ENCODE measurements at places on chromosomes 5 and 9.

GRCh38 chr5:9222054-9222976, 323.6 kb downstream of the SEMA5A start:
- DNase-seq, result no peak

- peak; percentile 70 for DNase-seq
Measured at GRCh38 chr5:36876299-36876964, at the start of gene NIPBL. NIPBL (plus strand) TSS chr5:36876769; CDS start chr5:36953697, 76,928 bp downstream.

DNA sequence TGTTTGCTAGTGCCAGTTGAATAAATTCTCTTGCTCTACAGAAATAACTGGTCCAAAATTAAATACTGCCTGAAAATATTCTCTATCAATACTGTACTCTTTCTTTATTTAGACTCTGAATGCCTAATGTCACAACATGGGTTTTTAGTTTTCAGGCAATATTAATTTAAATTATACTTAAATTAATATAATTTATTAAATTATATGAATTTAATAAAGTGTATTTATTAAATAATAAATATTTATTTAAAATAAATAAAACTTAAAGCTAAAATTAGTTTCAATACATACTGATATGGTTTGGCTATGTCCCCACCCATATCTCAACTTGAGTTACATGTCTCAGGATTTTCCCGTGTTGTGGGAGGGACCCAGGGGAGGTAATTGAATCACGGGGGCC, 146.0 kb downstream of the PRR16 start:
- no peak for DNase-seq

DNA sequence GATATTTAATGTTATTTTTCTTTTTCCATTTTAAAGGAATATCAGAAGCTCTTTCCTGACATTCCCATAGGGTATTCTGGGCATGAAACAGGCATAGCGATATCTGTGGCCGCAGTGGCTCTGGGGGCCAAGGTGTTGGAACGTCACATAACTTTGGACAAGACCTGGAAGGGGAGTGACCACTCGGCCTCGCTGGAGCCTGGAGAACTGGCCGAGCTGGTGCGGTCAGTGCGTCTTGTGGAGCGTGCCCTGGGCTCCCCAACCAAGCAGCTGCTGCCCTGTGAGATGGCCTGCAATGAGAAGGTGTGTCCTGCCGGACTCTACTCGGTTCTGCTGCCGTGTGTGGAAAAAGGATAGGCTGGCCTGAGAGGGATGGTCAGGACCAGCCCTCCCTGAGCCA, 24.2 kb downstream of the NANS start:
- DNase-seq, result no peak

- DNase-seq, result no peak
Measured at GRCh38 chr9:19486803-19487202, 78.0 kb downstream of the ACER2 start.

DNA sequence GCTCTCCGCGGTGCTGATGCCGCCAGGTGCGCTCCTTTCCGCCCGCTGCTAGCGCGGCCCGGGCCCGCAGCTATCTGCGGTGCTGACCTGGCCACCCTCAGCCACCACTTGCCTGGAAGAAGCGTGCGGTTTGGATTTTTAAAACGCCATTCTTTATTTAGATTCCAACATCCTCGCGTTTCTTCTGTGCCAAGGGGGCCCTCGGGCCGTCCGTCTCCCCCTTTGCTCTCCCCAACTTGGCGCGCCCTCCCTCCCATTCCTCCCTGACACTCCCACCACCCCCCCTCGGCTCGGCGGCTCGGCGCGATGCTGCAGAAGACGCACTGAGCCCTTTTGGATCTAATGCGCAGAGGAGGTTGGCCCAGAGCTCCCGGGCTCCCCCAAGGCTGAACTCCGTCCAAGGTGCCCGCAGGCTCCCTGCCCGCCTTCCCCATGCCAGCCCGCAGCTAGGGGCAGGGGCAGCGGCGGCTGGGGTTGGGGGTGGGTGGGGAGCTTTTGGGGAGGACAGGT, at the start of gene BARHL1:
BARHL1 (plus strand) TSS at position 331 of the 510 bp plus-strand sequence. CDS start 192 bp downstream, outside the sequence.
- DNase-seq, result no peak

DNA sequence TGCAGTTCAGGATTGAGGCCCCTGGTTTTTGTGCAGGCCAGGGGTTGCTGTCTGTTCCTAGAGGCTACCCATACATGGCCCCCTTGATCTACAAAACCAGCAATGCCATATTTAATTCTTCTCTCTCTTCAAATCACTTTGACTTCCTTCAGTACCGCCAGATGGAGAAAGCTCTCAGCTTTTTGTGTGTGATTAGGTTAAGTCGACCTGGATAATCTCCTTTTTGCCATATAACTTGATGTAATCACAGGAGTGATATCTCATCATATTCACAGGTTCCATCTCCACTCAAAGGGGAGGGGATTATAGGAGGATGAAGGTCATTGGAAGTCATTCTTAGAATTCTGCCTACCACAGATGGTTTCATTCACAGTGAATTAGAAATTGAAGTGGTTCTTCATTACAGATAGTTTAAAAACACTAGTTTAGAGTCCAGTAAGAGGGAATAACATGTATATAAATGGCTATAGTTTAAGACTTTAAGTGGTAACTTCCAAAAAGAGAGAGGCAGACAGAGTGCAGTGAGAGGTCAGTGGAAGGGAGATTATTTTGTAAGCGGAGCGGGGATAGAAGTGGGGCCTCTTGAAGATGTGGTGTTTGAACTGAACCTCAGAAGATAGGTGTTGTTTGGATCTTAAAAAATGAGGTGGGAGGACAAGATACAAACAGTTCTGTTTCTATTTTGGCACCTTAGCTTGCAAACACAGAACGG, 85.9 kb downstream of the GALNT10 start:
- DNase-seq, result no peak

DNA sequence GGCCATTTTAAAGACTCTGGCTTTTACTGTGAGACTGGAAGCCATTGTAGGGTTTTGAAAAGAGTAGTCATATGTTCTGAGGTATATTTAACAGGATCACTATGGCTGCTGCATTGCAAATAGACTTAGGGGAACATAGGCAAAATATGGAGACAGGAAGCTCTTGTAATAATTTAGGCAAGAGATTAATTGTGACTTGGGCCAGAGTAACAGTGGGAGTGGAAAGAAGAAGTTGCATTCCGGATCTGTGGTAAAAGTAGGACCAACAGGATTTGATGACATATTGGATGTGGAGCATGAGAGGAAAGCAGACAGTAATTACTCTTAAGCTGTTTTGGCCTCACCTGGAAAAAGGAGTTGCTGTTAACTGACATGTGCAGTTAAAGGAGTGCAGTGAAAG, 85.6 kb downstream of the SMIM15 start:
- no peak for DNase-seq

- DNase-seq, result no peak
Measured at GRCh38 chr5:142110046-142110531, 1.5 kb downstream of the NDFIP1 start.

DNA sequence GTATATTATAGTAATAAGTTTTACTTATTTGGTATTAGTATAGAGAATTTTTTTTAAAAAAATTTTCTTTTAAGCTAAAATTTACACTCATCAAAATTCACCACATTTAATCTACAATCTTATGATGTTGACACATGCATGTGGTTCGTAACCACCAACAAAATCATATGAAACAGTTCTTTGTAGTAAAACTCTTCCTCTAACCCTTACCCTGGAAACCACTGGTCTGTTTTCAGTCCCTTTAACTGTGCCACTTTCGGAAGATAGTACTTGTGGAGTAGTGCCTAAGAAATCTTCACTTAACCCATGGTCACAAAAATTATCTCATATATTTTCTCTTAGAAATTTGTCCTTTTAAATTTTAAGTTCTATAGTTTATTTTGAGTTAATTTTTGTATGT, 1498.8 kb downstream of the MAT2B start:
- DNase-seq, result no peak

- DNase-seq, result no peak
Measured at GRCh38 chr9:98927724-98928123, 16.0 kb upstream of the COL15A1 start.

- DNase-seq, result no peak
Measured at GRCh38 chr5:88845081-88845697, 37.8 kb downstream of the MEF2C start.

DNA sequence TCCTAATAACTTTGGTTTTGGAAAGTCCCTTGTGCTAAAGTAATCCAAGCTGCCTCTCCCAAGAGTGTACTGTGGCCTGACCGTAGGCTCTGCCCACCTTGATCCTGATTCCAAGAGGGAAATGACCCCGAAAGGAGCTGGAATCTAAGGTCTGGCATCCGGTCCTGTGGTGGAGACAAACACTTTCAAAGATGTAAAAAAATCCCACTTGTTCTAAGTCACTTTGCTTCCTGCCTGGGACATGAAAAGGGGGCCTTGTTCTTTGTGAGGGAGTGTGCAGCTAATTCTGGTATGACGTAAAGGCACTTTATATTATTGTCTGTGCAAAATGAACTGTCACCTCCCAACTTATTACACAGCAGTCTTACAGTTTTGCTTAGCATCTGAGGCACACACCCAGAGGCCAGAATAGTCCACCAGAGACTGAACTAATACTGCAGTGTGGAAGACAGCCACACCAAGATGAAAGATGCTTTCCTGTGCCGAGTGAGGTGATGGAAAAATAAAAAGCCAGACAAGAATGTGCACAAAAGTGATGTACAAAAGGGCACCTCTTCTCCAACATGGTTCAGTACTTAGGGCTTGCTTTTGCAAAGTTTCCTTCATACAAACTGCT, 128.7 kb downstream of the SLC12A2 start:
- DNase-seq, result no peak

DNA sequence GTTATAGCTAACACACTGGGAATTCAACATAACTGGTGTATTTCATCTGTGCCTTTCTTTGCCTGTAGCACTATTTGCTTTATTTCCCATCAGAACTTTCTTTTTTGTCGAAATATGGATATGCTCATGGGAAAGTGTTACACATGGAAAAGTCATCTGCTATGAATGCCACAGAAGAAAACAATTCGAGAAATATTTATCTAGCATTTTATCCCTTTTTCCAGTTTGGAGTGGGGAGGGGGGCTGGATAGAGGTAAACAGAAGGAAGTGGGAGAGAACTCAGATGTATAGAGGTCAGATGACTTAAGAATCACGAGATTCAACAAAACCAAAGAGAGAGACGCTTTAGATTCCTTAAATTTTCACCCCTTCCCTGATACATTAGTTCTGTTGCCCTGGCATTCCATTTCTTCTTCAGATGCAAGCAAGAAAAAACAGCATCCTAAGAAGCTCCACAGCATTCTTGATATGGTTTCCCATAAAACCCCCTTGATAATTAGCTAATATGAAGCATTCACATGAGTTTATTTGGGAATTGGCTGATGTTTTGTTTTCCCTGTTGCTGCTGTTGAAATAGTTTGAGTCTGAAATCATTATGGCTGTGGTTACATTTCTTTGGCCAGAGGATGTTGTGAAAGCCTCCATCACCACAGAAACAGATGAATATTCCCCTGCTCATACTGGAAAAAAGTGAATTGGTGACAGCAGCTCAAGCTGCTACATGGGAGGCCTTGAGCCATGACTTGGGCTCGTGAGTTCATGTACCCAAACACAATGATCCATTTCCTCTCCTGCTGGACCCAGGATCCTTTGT, 335.8 kb upstream of the DAB2 start:
- DNase-seq, result peak; percentile 92

DNA sequence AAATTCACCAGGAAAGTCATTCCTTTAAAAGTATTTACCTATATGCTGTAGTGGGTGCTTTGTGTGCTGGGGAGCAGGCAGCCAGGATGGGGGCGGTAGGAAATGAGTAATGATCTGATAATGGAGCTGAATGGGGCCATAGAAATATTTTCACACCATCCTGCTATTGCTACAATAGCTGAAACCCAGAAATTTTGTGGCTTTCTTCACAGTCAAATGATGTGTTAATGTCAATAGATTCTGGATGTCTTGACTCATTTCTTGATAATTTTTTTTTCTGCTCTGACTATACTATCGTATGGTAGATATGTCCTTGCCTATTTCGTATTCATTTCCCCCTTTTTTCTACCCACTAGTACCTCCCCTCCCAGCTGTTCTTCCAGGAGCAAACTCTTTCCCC, 59.5 kb downstream of the RORB start:
- no peak for DNase-seq

- no peak for DNase-seq
Measured at GRCh38 chr5:135391869-135392255, 7.2 kb downstream of the MACROH2A1 start.

- DNase-seq, result no peak
Measured at GRCh38 chr5:174945853-174946252, 221.5 kb downstream of the MSX2 start.

DNA sequence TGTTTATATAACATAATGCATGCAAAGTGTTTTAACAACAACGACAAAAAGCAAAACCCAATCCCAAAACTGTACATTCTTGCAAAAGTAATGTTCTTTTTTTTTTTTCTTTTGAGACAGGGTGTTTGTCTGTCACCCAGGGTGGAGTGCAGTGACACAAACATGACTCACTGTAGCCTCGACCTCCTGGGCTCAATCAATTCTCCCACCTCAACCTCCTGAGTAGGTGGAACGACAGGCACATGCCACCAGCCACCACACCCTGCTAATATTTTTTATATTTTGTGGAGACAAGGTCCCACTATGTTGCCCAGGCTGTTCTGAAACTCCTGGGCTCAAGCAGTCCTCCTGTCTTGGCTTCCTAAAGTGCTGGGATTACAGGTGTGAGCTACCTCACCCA, 13.6 kb upstream of the HAVCR1 start:
- no peak for DNase-seq

DNA sequence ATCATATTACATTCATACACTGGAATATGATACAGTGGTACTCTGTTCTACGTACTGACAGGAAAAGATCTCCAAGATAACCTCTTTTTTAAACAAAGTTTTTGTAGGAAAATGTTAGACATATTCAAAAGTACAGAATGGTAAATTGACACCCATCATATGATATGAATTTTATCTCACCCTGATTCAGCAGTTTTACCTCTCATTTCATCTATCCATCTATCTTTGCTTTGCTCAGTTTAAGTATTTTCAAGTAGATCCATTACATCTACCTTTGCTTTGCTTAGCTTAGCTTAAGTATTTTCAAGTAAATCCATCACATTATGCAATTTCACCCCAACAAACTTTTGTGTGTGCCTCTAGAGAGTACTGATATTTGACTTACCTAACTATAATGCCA, 14.3 kb downstream of the CCDC112 start:
- DNase-seq, result no peak
